ENCODE measurements at places on chromosomes 2 and 18. TPM values are rescaled to one million over a fixed set of nuclear protein-coding genes. Genes with fewer than 3 reads are reported as not detected.

The IL37 gene
- not detected for total RNA-seq

- no peaks in the 10 kb centered on the region for H3K4me1 ChIP-seq
- peak; percentile 66 for DNase-seq
- H3K4me3 ChIP-seq: no peak overlapping the region
- H3K36me3 ChIP-seq: no peaks in the 10 kb centered on the region
- H3K27ac ChIP-seq: no peak overlapping the region
- H3K27me3 ChIP-seq: no peaks in the 10 kb centered on the region
Observed at GRCh38 chr2:188042412-188042811, 249.3 kb upstream of the GULP1 start.

DNA sequence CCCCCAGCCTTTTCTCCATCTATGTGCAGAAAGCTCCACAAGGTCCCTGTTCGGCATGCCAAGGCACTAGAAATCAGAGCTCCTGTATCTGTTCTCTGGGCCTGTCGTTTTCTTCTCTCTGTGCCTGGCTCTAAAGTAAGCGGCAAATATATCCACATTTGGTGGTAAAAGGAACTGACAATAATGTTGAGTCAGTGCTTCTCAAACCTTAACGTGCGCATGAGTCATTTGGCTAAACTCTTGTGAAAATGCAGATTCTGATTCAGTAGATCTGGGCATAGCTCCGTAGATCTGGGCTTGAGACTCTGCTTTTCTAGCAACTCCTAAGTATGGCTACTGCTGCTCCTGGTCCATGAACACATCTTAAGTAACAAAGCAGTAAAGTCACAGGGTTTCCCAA, 16.5 kb upstream of the ACSL3 start:
- no peaks in the 10 kb centered on the region for H3K27me3 ChIP-seq
- DNase-seq: no peak
- peaks cover 13% of the 10 kb centered on the region for H3K4me1 ChIP-seq
- peak overlapping the region; percentile 76 for H3K27ac ChIP-seq
- peak overlapping the region; percentile 35 for H3K4me3 ChIP-seq

The COPS9 gene
- 70.2 TPM for total RNA-seq

GRCh38 chr18:77366067-77366719, 116.5 kb downstream of the GALR1 start:
- no peak for DNase-seq
- no peaks in the 10 kb centered on the region for H3K36me3 ChIP-seq
- H3K27me3 ChIP-seq: no peaks in the 10 kb centered on the region

GRCh38 chr2:127145280-127145895, 38.4 kb upstream of the BIN1 start:
- peak overlapping the region; percentile 81 for H3K27ac ChIP-seq
- H3K27me3 ChIP-seq: no peaks in the 10 kb centered on the region
- DNase-seq: no peak
- peaks cover 44% of the 10 kb centered on the region for H3K4me1 ChIP-seq
- no peaks in the 10 kb centered on the region for H3K36me3 ChIP-seq
- no peak overlapping the region for H3K4me3 ChIP-seq
